ENCODE measurements at places on chromosomes 5 and 9. TPM values are rescaled to one million over a fixed set of nuclear protein-coding genes. Genes with fewer than 3 reads are reported as not detected.

DNA sequence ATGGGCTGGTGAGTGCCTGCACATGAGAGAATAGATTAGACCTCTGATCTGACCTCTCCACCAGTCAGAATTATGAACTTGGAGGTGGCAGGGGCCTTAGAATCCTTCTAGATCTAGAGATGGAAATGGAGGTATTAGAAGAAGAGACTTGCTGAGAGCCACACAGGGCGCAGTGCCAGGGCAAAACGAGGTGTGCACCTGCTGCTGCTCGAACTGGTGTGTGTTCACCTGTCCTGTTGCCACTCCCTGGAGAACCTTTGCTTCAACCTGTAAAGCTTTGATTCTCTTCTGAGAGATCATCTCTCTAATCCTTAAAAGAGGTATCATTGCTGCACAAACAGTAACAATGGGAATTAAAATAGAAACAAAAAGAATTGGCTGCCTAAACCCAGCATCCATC lies 24.9 kb downstream of the FRMPD1 start:
- DNase-seq, result no peak

DNA sequence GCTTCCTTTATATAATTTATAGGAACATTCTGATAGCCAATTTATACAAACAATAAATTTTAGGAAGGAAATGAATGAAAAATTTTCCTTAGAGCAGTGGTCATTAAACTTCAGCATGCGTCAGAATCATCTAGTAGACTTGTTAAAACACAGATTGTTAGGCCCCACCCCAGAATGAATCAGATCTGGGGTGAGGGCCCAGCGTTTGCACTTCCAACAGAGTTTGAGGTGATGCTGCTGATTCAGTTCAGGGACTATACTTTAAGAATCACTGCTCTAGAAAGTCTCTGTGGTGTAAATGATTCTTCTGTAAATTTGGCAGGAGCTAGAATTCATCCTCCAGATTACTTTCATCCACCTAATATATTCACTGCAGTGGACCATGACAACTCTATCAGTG lies 80.4 kb downstream of the SLC12A2 start:
- DNase-seq, result no peak

- DNase-seq, result no peak
These were observed 6.5 kb upstream of the MAT2B start for GRCh38 chr5:163498886-163499285.

Gene NUTM2G
- polyA plus RNA-seq, result 0.57 TPM

DNA sequence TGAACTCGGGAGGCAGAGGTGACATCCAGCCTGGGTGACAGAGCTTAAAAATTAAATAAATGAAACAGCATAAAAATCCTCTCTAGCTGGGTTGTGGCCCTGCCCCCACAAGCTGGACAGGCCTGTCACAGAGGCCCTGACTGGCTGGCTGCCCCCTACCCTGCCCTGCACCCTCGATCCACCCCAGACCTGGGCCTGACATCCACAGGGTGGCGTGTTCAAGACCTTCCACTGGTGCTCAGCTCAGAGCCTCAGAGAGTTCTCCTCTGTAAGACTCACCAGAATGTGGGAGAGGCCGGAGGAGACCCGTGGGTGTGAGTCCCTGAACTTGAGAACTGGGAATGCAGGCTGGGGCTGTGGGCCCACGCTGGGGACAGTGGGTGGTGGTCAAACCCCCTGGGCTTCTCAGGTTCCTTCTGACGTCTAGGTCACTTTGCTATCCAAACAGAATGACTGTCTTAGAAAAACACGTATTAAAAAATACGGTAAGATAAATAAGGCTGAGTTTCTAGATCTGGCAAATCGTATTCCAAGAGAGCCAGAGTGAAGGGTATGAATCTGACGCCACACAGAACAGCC lies 9.7 kb upstream of the WDR38 start:
- DNase-seq, result no peak

- no peak for DNase-seq
These were observed 818 bp downstream of the PCDHGA10 start for GRCh38 chr5:141413540-141414069.

DNA sequence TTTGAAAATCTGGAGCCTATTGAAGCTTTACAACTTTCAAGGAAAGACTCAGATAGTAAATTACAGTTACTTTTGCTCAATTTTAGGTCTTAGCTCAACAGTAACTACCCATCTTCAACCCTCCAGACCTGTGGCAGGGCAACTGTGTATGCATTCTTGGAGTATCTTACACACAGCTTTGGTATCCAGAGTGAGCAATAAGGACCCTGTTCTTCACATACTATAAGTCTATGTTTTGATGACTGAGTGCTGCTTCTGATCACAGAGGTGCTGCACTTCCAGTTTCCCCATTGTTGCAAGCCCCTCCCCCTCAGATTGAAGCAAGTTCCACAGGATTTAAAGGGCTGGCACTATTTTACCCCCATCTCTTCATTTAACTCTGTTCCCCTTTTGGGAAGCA lies 737.4 kb upstream of the GRAMD2B start:
- no peak for DNase-seq

Gene GFRA3
- polyA plus RNA-seq, result 3.2 TPM

Gene FOXD1
- polyA plus RNA-seq, result 0.25 TPM

DNA sequence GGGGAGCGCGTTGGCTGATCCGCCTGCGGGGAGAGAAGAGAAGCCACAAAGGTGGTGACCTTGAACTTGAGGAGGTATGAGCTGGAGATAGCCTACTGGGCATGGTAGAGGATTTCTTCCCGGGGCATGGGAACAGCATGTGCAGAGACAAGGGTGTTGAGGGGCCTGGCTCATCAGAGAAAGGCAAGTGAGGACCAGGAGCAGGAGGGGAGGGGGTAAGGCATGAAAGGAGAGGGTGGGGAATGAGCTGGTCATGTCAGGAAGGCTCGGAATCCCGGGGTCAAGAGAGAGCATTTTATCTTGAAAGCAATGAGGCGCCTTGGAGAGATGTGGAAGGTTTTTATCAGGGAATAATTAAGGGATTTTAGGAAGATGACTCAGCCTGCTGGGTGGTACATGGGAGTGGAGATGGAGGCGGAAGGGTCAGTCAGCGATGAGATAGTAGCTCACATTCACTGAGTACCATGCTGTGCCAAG lies 121.1 kb downstream of the LHX2 start:
- no peak for DNase-seq

Gene RNF145
- 155 TPM for polyA plus RNA-seq

- DNase-seq, result no peak
These were observed 13.1 kb downstream of the MARCHF6 start for GRCh38 chr5:10366310-10367272.

Measured in right lung (tissue), 10 donors.